Lung microvascular endothelial cell (primary cell): ENCODE measurements at places on chromosomes 12 and 14.

- DNase-seq = peak; percentile 85
These were observed 73.0 kb downstream of the CIT start for GRCh38 chr12:119804011-119804641.

- no peak for DNase-seq
These were observed 62.4 kb downstream of the IQSEC3 start for GRCh38 chr12:129001-129400.

GRCh38 chr14:101235335-101236103 lies 325.8 kb upstream of the DIO3 start:
- DNase-seq = peak; percentile 39

DNA sequence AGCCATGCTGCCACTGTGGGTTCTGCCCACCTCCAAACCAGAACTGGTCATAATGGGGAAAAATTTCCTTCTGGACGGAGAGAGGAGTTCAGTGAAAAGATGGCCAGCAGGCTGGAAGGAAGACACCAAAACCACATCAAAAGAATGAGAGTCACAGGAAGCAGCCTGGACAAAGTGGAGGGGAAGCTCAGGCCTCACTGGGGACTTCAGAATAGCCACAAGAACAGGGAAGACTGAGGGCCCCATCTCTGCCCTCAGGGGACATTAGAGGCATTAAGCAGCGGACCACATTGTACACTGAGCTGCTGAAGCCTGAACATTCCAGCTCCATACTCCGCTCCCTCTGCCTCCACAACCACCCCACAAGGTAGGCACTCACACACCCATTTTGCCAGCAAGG lies 119.6 kb upstream of the COCH start:
- no peak for DNase-seq

DNA sequence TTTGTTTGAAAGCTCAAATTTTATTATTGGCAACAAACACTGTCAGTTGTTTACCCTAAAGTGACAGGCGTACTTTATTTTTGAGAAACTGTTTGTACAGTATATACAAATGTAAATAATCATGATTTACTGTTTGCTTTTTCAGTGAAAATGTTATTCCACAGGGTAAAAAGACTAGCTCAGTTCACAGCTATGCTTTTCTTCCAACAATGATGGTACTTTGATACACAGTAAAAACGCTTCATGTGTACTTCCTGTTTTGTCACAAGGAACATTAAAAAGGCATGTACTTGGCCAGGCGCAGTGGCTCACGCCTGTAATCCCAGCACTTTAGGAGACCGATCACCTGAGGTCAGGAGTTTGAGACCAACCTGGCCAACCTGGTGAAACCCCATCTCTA lies 53.7 kb downstream of the MON2 start:
- DNase-seq = no peak

DNA sequence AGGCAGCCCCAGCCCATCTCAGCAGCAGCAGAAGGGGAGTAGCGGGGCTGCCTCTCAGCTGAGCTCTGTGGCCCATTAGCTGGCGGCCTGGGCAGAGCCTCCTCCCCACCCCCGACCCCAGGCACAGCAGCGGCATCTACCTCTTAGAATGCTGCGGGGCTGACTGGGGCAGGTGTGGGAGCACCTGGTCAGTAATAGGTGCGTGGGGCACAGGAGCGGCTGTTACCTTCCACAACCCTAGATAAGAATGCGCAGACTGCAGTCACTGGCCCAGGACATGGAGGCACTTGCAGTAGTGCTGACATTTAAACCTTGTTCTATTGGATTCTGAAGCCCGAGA lies 35.6 kb downstream of the SYNE3 start:
- no peak for DNase-seq

GRCh38 chr12:131606218-131606901 lies 104.5 kb upstream of the SFSWAP start:
- DNase-seq = no peak

- DNase-seq = no peak
These were observed 1.2 kb downstream of the ADAMTS20 start for GRCh38 chr12:43550831-43551271.

- DNase-seq = peak; percentile 72
These were observed 47.4 kb downstream of the CALM1 start for GRCh38 chr14:90444077-90444696.

DNA sequence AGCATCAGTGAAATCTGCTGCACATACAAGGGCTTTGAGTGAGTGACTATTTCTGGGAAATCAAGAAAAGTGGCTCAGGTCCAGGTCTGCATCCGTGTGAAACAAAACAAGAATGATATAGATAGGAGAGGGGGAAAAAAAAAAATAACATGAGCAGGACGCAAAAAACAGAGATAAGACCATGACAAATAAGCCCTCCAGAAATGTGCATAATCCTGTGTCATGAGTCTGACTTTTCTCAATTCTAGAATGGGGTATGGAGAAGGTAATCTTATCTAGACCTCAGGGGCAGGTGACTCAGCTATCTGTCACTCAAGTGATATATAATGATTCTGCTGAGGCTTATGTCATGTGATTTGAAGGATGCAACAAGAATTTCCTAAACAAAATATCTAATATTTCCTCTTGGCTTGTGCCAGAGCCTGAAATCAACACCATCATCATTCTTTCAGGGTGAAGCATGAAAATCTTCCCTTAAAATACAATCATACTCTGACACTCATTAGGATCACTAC lies 250.0 kb downstream of the PHLDA1 start:
- DNase-seq = peak; percentile 70

DNA sequence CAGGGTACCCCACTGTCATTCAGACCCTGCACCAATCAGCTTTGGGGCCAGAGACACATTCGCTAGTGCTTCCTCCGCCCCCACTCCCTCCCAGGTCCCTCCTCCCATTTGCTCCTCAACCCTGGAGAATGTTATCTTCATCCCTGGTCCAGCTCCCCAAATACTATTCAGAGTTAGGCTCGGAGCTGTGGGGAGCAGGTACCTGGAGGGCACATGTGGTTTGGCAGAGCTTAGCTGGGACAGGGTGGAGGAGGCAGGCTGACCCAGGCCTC lies 19.5 kb downstream of the VSX2 start:
- DNase-seq = no peak

GRCh38 chr14:102601378-102601925 lies 9.0 kb downstream of the RCOR1 start:
- DNase-seq = no peak

GRCh38 chr12:113207613-113208040 lies 13.6 kb upstream of the TPCN1 start:
- DNase-seq = no peak

GRCh38 chr12:25875661-25876060 lies 82.8 kb upstream of the RASSF8 start:
- DNase-seq = no peak

GRCh38 chr14:69317780-69318179 lies 57.8 kb downstream of the GALNT16 start:
- peak; percentile 34 for DNase-seq

- DNase-seq = no peak
These were observed 42.1 kb upstream of the STRN3 start for GRCh38 chr14:31068235-31068634.

DNA sequence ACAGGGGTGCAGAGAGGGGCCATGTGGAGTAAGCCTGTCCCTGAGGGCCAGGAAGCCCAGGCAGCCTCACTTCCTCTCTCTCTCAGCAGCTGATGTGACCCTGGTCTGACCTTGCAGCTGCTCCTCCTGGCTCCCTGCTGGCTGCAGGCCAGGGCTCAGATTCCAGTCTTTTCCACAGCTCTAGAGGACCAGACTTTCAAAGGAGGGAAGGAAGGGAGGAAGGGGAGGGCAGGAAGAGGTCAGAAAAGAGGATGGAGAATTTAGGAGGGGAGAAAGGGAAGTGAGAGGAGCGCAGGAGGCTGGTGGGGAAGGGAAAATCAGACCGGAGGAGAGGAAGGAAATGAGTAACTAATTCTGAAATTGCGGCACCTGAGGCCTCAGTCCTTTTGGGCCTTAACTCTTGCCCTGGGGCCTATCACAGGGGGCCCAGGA lies 40.9 kb upstream of the VASH1 start:
- DNase-seq = peak; percentile 55

DNA sequence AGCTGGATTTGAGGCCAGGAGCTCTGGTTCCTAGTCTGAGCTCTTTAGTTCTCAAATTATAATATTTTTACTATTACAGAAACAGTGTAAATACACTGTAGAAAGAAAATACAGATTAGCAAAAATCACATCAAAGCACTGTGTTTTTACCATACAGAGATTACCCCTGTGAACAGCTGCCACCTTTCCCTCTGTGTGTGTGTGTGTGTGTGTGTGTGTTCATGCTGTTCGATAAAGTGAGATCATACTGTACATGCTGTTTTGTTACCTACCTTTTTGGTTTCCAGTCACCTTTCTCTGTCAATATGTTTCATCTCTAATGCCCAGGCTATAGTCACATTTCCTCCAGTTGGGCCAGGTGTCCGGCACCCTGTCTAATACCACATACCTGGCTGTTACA lies 26.9 kb downstream of the MVK start:
- DNase-seq = no peak

- DNase-seq = peak; percentile 3
These were observed 162.6 kb upstream of the TMPO start for GRCh38 chr12:98352835-98353234.

GRCh38 chr12:116520801-116521471 lies 38.2 kb upstream of the MAP1LC3B2 start:
- DNase-seq = peak; percentile 51

GRCh38 chr14:54489318-54489683 lies 521 bp upstream of the GMFB start:
- DNase-seq = no peak

- DNase-seq = no peak
These were observed 202.1 kb downstream of the SEC23A start for GRCh38 chr14:38900887-38901286.

- no peak for DNase-seq
These were observed 72.0 kb downstream of the NIN start for GRCh38 chr14:50758945-50759344.

- DNase-seq = peak; percentile 41
These were observed 430.3 kb downstream of the RAD51B start for GRCh38 chr14:68249661-68250451.

DNA sequence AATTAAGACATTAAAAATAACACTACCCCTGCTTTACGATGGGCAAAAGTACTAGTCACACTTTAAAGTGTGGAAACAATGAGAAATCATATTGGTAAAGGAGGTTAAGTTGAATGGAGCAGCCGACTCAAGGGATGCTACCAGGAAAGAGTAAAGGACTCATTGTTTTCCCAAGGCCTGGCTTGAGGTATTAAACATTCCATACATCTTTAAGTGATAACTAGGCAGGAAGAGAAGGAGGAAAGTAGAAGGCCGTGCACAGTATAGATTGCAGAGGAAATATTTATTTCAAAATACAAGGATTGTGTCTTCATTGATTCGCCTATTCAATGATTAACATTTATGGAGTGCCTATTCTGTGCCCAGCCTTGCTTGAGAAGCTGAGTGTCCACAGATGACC lies 20.6 kb upstream of the YARS2 start:
- no peak for DNase-seq

GRCh38 chr12:5294274-5295070 lies 137.4 kb upstream of the NTF3 start:
- DNase-seq = no peak

GRCh38 chr14:22850944-22851764 lies 14.8 kb downstream of the MMP14 start:
- DNase-seq = peak; percentile 94

DNA sequence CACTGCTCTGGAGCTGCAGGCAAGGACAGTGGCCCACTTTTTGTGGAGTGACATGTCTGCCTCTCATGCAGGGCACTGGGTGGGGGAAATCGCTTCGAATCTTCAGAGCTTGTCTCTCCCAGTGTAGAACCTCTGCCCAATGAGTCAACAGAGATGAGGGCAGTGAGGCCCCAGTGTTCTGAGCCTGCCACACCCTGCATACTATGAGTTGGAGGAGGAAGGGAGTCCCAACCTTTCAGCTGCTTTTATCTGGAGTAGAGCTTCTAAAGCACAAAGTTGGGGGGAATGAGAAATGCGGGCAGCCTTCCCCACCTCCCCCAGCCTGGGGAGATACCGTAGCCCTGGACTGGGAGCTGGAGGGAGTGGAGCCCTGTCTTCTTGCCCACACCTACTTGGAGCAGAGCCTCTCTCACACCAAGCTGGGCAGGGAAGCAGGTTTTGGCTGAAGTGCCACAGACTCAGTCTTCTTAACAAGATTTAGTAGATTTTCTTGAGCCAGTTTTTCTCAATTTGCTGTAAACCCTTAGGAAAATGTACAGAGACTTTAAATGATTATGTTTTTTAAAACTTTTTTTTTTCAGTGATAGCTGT lies 159.1 kb downstream of the ADGRD1 start:
- no peak for DNase-seq

GRCh38 chr14:24113379-24113800 lies 1.2 kb upstream of the DCAF11 start:
- DNase-seq = no peak

DNA sequence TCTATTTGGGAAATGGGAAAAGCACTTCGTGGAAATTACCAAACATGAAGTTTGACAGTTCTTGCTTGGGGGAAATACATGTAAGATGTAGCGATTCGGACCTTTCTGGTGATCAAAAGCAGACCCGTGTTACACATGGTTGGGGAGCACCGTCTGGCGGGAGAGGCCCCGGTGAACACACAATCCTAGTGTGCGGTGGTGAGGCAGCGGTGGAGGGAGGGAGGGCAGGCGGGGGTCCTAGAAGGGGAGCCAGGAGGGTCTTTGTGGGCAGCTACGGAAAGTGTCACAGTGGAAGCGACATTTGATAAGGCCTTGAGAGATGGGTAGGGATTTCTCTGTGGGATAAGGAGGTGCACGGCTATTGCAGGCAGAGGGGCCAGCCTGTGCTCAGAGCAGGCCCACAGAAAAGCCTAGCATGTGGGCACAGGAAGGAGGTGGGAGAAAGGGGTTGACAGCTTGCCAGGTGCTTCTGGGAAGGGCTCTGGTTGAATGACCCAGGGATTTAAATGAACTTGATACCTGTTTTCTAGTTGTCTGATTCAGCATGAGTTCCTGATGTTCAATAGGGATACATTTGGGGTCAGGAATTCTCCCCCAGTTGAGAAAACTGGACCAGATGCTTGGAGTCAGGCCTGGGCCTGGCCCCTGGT lies 7.2 kb downstream of the MVK start:
- no peak for DNase-seq

- DNase-seq = no peak
These were observed 1.5 kb upstream of the PCK2 start for GRCh38 chr14:24092505-24093206.

DNA sequence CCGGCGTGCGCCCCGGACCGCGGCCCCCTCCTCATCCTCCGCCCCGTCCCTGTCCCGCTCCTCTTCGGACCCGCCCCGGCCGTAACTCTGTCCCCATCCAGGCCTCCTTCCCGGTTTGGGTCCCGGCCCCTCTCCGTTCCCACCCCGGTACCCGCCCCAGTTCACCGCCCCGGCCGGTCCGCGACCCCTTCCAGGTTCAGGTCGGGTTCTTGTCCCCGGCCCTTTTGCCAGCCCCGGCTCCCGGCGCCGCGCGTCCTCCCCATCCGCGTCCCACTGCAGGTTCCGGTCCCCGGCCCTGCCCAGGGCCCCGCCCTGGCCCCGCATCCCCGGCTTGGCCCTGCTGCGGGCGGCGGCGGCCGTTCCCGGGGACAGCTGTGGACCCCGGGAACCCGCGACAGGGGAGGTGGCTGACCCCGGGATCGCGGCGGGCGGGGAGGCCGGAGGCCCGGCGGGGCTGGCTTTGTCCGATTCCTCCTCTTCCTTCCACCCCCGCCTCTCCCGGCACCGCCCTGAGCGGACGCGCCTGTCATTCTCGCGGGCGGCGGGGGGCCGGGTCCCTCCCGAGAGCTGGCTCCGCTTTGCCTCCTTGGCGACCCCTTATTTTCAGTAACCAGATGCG lies 601 bp downstream of the KLC1 start:
- DNase-seq = peak; percentile 49
